ENCODE measurements at places on chromosomes 12 and 14.

- DNase-seq: peak; percentile 26
These were observed 390.6 kb downstream of the PRKD1 start for GRCh38 chr14:29536886-29537511.

- DNase-seq: no peak
These were observed 353.2 kb downstream of the BCAT1 start for GRCh38 chr12:24595652-24596235.

DNA sequence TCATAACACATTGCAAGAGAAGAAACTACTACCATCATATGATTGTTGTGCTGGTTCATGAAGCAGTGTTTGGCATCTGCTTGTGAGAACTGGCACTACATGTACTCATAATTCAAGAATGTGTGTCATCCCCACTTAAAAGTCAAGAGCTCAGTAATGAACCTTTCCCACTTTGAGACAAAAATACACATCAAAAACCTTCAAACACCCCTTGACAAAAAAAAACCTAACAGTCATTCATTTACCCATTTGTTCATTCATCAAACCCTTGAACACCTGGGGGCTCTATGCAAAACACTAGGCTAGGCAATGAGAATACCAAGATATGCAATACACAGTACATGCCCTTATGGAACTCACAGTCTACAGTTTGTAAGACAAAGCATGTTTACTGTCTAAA, 40.0 kb downstream of the KIF21A start:
- DNase-seq: no peak

DNA sequence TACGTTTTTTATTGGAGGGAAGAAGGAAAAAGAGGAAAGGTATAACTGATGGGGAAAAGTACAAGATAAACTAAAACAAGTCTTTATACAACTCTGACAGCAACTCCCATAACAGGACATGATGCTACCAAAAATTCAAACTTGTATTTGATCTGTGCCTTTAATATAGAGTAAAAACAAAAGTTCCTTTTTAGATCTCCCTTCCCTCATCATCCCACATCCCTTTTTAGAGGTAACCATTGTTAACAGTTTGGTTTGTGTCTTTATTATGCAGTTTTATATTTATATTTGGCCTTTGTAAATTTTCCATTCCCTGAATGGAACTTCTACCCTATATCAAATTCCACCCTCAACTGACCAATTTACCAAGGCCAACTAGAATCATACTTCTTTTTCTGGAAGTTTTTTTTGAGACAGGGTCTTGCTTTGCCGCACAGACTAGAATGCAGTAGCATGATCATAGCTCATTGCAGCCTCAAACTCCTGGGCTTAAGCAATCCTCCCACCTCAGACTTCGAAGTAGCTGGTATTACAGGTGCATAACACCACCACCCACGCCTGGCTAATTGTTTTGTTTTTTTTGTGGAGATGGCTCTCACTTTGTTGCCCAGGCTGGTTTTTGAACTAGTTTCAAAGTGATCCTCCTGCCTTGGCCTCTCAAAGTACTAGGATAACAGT, 36.9 kb downstream of the RAB21 start:
- no peak for DNase-seq

GRCh38 chr14:65297744-65298143, 114.8 kb upstream of the FUT8 start:
- DNase-seq: no peak

DNA sequence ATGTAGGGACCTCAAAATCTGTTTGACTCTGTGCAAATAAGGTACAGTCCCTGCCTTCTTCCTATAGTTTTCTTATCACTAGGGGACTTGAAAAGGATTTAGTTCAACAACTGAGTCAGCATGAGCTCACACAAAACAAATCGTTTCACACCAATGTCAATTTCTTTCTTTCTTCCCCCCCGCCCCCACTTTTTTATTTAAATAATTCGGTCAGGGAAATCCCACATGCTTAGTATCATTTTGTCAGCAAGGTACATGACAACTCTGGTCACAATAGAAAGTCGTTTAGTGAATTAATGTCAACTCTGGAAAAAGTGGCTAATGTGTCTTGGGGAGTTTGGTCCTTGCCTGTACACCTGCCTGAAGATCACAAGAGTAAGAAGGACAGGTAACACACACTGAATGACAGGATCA, 232.2 kb upstream of the PLEKHG7 start:
- no peak for DNase-seq

DNA sequence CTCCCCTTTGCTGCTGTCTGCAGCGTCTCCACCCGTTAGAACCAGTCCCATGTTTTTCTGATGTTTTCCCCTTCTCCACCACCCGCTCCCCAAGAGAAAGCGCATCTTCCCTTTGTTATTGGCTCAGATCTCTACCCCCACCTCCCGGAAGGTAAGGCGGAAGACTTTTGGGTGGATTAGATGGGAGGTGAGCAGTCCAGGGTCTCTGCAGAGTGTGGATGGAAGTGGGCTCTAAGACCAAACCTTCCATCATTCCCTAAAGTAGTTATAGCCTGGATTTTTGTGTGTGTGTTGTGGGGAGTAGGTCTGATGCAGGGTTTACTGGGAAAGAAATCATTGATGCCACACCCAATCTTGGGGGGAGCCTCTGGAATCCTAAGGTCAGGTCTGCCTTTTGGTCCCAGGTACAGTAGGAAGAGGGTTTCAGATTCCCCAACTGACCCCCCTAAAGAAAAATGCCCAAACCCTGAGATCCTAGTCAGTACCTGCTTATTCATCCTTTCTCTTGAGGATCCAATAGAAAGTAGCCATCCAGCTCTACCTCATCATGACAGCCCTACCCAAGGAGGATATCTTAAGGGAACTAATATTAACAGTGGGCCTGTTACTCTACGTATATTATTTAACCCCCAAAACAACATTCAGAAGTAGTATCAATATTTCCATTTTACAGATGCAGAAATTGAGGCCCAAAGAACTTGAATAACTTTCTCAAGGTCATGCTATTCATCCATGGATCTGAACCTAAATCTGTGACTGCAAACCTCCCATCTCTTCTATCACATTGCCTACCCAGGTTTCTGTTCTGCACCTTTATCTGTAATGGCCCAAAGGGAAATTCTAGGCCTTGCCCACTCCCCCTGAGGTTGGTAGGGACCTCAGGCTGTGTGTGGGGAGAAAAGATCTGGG, 1.1 kb downstream of the KIF5A start:
- DNase-seq: no peak

DNA sequence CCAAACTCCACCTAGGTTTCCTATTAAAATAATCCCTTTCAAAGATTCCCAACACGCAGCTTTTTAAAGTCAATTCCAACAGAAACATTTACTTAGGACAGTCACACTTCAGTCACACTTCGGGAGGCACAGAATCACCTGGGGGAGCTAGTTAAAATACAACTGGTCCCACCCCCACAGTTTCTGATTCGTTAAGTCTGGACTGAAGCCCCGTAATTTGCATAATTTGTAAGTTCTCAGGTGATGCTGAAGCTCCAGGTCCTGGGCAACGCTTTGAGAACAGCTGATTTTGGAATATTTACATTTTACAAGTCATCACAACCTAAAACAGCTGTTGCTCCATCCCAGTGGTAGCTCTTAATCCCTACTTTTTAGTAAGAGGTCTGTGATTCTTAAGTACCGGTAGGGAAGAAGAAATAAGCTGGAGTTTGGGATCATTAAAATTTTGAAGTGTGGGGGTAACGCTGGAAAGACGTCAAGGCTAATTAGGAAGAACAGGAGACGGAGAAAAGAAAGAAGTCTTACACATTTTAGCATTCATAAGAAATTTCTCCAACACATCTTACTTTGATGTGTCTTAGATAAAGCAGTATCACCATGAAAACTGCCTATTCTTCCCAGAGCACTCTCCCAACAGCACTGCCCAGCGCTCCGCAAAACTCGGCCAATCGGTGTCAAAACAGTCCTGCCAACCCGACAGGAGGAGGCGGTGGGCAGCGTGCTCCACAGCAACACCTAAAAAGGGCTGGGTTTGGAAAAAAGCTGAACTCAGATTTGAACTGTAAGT, 1.1 kb downstream of the IPO8 start:
- peak; percentile 56 for DNase-seq

DNA sequence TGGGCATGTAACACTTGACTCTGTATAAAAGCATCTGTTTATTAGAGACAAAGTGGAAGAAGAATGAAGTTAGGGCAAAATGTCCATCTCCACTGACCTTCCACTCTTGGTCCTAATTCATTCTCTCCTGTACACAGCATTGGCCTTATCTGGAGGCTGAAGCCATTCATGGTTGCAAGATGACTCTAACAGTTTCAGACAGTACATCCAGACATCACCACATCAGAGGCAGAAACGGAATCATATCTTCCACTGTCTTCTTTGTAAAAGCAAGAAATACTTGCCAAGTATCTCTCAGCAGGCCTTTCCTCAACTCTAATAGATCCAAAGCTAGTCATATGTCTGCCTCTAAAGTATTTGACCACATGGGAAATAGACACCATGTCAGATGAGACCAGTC, 41.1 kb downstream of the PTHLH start:
- DNase-seq: no peak

- DNase-seq: no peak
These were observed 16.2 kb downstream of the OTX2 start for GRCh38 chr14:56794088-56794556.

GRCh38 chr12:85057370-85057963, 21.3 kb downstream of the LRRIQ1 start:
- peak; percentile 70 for DNase-seq

- DNase-seq: no peak
These were observed 53.7 kb downstream of the CCNK start for GRCh38 chr14:99534863-99535262.

GRCh38 chr14:55313480-55313879, 42.3 kb downstream of the FBXO34 start:
- no peak for DNase-seq

- peak; percentile 37 for DNase-seq
These were observed 66.9 kb downstream of the HMGA2 start for GRCh38 chr12:65891219-65891618.

DNA sequence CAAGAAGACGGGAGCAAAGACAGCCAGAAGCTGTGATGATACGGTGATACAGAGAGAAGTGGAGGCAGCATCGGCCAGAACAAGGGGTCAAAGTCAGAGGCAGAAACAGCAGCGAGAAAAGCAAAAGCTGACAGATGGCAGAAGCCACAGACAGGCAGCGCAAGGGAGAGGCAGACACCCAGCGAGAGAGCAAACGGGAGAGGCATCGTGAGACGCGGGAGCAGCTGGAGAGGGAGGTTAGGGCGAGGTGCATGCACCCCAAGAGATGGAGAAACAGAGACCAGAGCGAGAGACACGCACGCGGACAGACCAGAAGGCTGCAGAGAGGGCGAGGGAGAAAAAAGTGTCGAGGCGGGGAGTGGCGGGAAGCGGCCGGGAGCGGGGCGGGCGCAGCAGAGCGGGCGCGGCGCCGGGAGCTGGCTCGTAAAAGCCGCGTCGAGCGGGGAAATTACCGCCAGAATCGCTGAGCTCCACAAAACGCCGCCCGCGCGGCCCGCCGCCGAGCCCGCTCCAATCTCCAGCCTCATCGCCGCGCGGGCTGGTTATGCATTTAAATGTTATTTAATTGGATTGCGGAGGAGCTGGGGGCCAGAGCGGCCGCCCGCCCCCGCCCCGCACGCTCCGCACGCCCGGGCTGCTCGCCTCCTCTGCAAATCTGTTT, 15.6 kb downstream of the SMUG1 start:
- DNase-seq: peak; percentile 38

DNA sequence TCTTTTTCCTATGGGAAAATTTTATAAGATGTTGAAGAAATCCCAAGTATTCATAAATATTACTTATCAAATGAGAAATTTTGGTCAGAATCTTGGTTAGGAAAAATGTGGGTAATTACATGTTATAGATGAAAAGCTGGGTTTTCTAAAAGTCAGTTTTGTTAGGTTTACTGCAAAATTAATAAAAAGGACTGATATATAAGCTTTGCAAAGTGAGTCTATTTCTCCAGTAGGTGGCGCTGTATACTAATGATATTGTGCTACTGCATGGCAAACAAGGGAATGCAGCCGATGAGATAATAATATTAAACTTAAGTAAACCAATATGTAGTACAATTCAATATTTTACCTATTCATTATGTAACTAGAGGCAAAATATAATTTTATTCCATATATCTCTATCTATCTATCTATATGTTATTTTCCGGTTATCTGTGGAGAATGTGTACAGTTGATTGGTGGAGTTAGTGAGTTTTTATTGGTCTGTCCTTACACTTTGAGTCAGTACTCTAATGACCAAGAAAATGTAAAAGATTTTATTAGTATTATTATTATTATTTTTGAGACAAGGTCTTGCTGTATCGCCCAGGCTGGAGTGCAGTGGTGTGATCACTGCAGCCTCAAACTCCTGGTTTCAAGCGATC, 32.9 kb downstream of the MIPOL1 start:
- DNase-seq: peak; percentile 68

GRCh38 chr14:104517426-104517825, 62.1 kb upstream of the C14orf180 start:
- DNase-seq: no peak

- DNase-seq: no peak
These were observed 39.1 kb upstream of the PNMA1 start for GRCh38 chr14:73753124-73753886.

DNA sequence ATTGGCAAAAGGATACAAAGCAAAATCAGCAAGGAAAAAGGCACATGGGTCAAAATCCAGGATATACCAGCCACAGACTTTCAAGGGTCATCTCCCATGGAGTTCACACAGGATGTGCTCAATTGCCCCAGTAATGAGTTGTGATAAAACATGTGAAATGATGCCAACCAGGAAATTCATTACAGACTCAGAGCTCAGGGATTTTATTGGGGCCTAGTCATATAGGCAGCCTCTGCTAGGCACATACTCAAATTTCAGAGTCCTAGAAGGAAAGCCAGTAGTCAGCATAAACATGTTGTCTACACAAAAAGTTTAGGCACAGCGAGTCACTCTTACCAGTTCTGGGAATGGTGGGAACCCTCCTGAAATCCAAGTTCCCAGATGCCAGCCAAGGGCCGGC, 64.4 kb upstream of the OSBPL8 start:
- no peak for DNase-seq

- DNase-seq: no peak
These were observed 75.2 kb downstream of the TMEM121 start for GRCh38 chr14:105601360-105602242.

- no peak for DNase-seq
These were observed 31.8 kb downstream of the SLC35F4 start for GRCh38 chr14:57834001-57834598.

GRCh38 chr12:11906286-11906935, 164.3 kb upstream of the BCL2L14 start:
- DNase-seq: no peak

- DNase-seq: peak; percentile 27
These were observed 66.6 kb downstream of the DAAM1 start for GRCh38 chr14:59254911-59255545.

DNA sequence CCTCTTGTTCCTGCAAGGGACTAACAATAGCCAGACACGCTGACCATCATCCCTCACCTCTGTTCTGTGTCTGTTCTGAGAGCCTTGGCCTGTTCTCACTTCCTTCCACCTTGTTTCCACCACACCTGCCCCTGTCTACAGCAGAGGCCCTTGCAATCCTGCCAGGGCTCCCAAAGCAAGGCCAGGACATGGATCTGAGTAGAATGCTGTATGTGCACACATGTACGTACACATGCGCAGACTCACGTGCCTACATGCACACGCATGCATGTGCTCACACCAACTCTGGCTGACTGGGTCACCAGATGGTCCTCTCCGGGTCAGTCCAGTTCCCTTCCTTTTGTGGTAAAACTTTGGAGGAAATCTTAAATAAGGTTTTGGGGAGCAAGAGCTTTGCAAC, 133.0 kb upstream of the C14orf180 start:
- no peak for DNase-seq

GRCh38 chr14:80982711-80983110, 27.3 kb downstream of the TSHR start:
- no peak for DNase-seq

- DNase-seq: no peak
These were observed 54.1 kb downstream of the SPTSSA start for GRCh38 chr14:34407951-34408350.

GRCh38 chr14:73725116-73726024, 11.2 kb upstream of the PNMA1 start:
- peak; percentile 42 for DNase-seq
